Left hindlimb (tissue), 1 donor: ENCODE measurements at places on chromosomes 12 and 14.

DNA sequence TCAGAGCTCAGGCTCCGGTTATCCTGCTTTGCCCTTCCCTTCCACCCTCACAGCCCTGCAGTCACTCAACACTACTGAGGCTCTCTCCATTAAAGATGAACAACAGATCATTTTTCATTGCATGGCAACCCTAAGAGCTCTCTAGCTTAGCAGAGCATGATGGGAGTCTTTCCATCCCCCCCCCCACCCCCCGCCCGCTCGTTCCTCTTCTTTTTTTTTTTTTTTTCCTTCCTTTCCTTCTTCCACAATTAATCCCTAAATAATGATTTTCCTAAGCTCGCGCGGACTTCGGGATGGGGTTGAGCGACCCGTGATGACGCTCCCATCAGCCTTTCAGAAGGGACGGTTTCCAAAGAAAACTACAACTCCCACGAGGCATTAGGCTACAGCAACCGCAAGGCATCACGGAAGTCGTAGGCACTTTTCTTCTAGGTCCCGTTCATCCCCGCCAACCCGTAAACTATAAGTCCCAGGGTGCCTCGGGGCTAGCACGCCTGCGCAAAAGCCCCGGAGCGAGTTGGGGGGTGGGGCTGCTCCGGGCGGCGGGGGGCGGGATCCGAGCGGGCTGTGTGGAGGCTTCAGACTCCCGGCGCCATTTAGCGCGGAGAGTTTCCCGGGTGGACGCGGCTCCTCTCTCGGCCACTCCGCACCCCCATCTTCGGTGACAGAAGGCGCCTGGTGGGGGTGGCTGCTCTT, at the start of gene WNK1:
TSS of gene WNK1 (plus strand) at position 581 of the 696 bp plus-strand sequence. CDS start 987 bp downstream, outside the sequence.
- DNase-seq, result peak; percentile 99

DNA sequence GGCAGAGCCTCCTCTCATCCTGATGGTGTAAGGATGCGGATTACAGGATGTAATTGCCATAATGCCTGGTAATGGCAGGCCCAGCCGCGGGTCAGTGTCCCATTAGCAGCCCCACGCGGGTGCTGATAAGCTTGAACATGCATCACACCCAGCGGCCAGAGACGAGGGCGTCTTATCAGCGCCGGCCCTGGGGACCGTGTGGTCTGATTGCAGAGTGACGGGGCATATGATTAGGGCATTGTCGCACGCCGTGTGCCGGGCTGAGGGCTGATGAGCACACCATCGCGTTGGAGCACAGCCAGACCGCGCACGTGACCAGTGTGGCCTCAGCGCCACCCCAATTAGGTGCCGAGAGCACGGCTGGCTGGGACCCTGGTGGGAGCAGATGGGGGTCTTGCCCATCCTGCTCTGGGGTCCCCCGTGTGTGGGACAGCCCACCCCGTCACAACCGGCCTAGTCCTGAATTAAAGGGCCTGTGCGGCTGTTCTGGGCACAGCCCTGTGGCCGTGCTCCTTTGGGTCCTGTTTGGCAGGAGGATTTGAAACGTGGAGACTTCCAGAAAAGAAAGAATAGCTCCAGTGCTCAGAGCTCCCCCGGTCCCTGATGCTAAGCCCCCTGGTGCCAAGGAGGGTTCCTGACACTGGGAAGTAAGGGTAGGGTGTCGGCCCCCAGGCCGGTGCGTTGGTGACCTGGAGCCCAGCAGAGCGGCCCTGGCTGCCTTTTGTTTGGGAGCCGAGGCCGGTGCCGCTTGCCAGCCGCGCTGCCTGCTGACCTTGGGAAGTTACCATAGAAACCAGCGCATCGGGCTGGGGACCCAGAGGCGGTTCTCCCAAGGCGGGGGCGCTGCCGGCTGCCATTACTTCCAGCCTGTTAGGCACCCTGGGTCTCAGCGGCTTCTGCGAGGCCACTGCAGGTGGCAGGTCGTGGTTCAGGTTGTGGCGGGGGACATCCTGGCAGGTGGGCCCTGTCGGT, 20.7 kb downstream of the KIF26A start:
- no peak for DNase-seq

- no peak for DNase-seq
These were observed 8.6 kb downstream of the RAB5B start for GRCh38 chr12:55982319-55982936.

DNA sequence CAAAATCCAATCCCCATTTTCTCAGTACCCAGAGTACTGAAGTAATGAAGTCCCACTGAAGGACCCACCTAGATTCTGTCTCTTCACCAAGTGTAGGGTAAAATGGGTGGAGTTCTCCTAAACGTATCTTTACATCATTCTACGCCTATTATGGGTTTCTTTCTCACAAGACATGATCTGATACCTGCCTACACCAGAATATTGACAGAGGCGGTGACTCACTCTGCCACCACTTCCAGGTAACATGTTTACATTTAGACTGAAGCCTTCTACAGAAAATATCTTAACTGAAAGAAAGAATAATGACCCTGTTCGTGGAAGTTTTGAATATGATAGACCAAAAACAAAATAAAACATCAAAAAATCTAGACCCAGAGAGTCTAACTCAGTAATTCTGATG, 89.8 kb downstream of the BTG1 start:
- no peak for DNase-seq

GRCh38 chr14:53450871-53451270, 297.7 kb upstream of the DDHD1 start:
- DNase-seq, result no peak

- DNase-seq, result no peak
These were observed 196.5 kb downstream of the DUSP6 start for GRCh38 chr12:89155826-89156225.

GRCh38 chr12:66627270-66627987, 51.4 kb downstream of the GRIP1 start:
- no peak for DNase-seq

DNA sequence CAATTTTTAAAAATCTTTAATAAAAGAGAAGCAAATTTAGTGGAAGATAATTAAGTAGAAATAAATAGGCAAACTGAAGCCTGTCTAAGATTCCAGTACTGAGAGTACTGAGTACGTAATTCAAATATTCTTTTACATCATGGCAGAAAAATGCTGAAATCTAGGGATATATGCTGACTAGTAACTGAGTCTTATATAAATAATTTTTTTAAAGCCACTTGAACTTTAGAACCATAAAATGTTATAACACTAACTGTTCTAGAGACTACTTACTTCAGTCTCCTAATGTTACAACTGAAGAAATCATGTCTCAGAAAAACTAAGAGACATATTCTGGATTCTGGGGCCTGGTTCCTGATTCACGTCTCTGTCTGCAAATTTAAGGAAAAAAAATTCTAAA, 230.6 kb upstream of the PLEKHG7 start:
- no peak for DNase-seq

DNA sequence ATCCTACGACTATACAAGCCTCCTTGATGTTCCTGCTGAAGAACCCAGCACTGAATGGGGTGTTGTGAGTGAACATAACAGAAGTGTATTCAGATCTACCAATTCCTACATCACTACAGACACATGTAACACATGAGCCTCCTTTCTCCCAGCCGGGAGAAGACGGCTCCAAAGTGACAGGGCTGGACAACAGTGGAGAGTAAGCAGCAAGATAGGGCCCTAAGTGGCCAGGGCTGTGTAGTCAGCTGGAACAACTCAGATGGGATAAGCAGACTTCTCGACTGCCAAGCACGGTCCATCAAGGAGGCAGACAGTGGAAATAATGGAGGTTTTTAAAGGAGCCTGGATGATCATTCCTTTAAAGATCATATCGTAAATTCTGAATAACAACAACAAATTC, 73.5 kb downstream of the TTC7B start:
- no peak for DNase-seq

GRCh38 chr12:124498275-124499189, 68.9 kb downstream of the NCOR2 start:
- DNase-seq, result peak; percentile 83

DNA sequence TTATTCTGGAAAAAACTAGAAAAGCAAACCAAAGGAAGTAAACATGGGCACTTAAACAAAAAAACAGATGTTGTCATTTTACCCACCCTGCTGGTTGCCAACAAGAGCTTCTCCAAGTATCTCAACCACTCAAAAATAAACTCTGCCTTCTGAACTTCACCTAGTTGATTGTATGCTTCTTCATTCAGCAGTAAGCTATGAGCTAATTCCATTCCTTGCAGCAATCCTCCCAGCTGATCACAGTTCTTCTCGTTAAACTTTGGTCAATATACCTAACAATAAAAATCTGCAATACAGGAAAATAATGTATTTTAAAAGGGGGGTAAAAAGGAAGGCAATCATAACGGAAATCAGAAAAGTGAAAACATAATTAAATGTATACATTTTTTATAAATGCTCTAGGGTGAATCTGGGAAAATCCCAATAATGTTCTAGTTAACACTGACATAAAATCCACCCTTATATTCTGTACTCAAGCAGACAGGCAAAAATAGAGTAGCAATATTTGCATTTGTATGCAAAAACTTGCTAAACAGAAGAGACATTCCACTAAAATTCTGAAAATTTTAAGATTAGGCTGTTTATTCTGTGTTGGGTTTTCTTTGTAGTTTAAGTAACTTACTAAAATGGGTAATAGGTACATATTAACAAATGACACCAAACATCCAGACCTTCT, 17.4 kb downstream of the HEATR5A start:
- DNase-seq, result no peak

GRCh38 chr12:79546466-79547043, 144.2 kb downstream of the PAWR start:
- no peak for DNase-seq

GRCh38 chr14:84998216-84998615, 531.7 kb upstream of the FLRT2 start:
- no peak for DNase-seq
